NCI-H2081 treated with DMSO at 0.1 percent for 48 hours (cell line): ENCODE measurements at places on chromosomes 5 and 9.
A peak's percentile ranks its signal among the peaks of the same experiment; 100 is the strongest.

DNA sequence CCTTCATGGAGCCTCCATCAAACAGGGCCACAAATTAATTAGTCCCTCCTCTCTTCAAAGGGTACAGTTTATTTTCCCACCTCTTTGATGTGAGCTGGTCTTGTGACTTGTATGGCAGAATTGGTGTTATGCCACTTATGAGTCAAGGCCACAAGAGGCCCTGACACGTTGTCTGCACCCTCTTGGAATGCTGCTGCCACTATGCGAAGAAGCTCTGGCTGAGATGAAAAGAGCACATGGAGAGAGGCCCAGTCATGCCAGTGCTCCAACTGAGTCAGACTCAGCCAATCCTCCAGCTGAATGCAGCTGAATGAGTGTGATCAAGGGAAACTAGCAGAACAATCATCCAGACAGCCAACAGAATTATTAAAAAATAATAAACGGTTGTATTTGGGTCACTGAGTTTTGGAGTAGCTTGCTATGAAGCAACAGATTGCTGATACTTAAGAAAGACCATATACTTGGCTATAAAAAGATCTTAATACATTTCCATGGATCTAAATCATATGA lies 128.3 kb downstream of the MARCHF11 start:
- DNase-seq: no peak

DNA sequence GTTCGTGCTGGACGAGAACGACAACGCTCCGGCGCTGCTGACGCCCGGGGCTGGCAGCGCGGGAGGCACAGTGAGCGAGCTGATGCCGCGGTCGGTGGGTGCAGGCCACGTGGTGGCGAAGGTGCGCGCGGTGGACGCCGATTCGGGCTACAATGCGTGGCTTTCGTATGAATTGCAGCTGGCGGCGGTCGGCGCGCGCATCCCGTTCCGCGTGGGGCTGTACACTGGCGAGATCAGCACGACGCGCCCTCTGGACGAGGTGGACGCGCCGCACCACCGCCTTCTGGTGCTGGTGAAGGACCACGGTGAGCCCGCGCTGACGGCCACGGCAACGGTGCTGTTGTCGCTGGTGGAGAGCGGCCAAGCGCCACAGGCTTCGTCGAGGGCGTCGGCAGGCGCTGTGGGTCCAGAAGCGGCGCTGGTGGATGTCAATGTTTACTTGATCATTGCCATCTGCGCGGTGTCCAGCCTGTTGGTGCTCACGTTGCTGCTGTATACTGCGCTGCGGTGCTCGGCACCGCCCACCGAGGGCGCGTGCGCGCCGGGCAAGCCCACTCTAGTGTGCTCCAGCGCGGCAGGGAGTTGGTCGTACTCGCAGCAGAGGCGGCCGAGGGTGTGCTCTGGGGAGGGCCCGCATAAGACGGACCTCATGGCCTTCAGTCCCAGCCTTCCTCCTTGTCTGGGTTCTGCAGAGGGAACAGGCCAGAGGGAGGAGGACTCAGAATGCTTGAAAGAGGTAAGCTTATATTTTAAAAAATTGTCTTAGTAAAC lies 2.2 kb downstream of the PCDHA13 start:
- DNase-seq: no peak

- no peak for DNase-seq
These were observed at the start of gene ST6GALNAC6 for GRCh38 chr9:127899128-127899943. TSS of gene ST6GALNAC6 (minus strand) at chr9:127899603. CDS start at chr9:127897981, 1,622 bp downstream.

GRCh38 chr5:128920345-128921215 lies 44.7 kb upstream of the SLC27A6 start:
- no peak for DNase-seq

- DNase-seq: no peak
These were observed 51.5 kb upstream of the ADAMTSL1 start for GRCh38 chr9:18422296-18423036.

DNA sequence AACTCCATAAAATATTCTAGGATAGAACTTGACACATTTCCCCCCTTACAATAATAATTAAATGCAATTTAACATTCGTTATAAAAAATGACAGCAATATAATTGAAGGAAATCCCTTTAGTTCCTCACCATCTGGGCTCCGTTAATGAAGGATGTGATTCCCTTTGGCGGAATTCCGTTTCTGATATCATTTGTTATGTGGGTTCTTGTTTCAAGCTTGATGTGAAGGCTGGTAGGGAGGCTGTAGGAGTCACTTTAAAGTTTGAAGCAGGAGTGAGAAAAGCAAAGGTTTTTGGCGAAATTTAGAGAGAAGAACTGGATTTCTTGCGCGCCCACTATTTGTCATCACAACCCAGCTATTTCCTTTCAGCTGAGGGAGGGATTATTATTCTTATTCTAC lies 4.0 kb downstream of the RGS7BP start:
- no peak for DNase-seq

DNA sequence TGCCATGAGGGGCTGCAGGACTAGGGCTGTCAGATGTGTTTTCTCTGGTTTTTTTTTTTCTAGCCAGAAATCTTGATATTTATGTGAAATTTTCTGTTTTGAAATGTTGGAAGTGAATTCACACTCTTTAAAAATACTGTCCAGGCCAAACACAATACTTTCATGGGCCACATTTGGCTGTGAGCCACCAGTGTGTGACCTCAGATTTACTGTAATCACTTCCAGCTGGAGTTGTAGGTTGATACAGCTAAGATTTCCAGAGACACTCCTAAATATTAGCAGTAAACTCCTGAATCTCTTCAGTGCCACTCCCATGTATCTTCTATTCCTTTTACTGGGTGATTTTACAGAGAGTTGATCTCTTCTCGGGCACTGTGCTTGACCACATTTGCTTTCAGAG lies 92.2 kb upstream of the CKMT2 start:
- DNase-seq: no peak

DNA sequence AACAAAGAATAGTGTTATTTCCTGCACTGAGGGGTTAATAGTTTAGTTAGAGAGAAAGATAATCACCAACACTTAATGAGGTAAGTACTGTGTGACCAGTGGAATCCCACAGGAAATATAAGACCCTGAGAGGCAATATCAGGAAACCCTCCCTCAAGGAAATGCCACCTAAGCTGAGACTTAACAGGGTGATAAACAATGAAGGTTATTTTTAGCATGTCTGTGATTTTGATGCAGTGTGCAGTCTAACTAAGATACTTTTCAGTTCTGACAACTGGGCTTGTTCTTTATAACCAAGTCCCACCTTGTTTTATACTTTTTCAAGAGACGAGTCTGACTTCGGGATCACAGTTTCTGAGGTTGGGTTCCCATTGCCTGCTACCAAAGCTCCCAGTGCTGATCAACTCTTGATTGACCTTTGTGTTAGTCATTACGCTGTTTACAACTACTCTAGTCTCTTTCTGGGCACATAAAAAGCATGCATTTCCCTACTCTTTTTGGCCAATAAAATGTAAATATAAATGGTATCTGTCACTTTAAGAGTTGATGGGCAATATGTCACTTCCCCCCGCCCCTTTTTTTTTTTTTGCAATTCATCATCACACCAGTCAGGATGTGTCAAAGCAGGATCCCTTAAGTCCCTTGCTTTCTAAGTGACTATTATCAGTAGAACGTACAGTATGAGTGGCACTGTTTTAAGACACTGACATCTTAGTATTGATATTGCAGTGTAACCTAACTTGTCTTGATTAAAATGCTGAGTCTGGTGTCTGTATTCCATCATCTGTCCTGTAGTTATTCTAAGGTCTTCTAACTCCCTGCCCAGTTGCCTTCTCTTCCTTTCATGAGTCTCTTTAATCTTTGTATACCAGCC lies 31.4 kb downstream of the C6 start:
- no peak for DNase-seq

GRCh38 chr9:130426467-130426773 lies 18.3 kb upstream of the ASS1 start:
- no peak for DNase-seq

DNA sequence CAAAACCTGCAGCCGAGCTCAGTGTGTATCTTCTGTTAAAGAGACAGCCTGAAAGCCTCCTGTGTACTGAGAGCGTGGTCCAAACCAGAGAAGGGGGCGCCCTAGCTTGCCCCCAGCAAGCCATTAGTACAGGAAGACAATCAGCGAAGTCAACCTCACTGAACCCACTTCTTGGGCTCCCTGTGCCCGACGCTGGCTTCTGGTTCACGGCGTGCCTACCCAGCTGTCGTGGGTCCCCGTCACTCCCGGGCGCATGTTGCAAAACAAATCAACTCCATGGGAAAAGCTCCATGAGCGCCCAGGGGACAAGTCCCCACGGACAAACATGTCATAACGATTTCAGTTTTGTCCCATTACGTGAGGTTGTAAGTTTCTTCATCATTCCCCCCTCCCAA lies 326.9 kb downstream of the SH3GL2 start:
- DNase-seq: no peak

- no peak for DNase-seq
These were observed 211.0 kb downstream of the ADCY2 start for GRCh38 chr5:7606840-7607465.

GRCh38 chr5:146620031-146620668 lies 104.2 kb upstream of the GPR151 start:
- no peak for DNase-seq

DNA sequence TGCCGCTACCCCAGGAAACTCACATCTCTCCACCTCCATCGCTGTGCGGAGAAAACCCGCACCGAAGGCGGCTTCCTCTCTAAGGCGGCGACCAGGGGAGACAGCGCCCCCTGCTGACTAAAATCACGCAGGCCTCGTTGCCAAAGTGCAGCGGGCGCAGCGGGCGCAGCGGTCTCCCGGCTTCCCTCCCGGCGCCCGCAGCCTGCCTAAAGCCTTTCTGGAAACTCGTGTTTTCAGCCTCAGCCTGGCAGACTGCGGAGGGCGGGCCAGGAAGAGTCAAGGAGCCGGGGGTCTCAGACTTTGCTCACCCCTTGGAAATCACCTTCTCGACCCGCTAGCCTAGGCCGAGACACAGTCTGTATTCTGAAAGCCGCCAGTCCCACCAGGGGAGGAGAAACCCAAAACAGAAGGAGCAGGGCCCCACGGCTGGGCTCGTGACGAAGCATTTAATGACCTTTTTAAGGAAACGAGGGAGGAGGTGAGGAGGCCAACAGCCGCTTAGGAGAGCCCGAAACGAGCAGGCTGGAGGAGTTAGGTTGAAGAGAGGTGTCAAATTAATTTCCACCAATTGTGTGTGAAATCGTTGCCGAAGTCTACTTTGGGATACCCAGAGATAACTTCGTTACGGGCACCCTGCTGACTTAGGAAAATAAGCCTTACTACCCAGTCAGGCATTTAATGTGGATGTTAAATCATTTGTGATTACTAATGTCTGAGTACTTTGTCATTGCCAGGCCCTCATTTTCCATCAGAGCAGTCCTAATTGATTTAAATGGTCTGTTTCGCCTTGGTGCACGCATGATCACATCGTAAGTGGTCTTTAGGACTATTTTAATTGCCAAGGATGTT lies 7.3 kb upstream of the FOXB2 start:
- DNase-seq: no peak

DNA sequence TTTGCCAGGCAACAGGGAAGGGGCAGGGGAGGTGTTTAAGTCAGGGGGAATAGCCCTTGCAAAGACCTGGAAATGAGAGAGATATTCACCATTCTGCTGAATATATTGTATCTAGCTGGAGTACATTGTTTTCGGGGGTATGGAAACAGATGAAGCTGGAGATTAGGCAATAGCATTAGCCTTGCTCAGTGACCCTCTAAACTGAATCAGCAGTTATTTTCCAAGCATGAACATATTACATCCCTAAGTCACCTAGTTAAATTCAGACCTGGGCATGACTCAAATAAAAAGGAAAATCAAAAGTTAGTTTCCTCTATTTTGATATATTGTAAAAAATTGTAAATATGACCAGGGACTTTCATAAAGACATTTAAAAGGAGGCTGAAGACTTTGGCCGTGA lies 544.6 kb upstream of the TRPC7 start:
- no peak for DNase-seq

DNA sequence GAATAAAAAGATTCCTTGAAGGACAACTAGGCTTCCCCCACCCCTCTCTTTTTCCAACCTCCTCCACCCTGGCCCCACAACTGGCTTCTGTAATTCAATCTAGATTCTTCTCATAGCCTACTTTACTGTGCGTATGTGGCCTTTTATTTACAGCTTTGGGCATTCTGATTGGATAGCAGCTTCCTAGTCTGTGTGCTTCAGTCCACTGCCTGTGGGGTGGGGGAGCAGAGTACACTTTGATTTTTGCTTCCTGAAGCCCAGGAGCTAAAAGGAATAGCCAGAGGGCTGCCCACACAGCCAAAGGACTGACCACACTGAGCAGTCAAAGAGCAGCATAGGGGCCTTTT lies 30.4 kb downstream of the RUSC2 start:
- no peak for DNase-seq

- no peak for DNase-seq
These were observed 1.7 kb upstream of the SLC9A3 start for GRCh38 chr5:525916-526315.

- peak; percentile 28 for DNase-seq
These were observed at the start of gene FAM120A for GRCh38 chr9:93450945-93451815. TSS of gene FAM120A (plus strand) at chr9:93451685. CDS start at chr9:93451916, 231 bp downstream.

DNA sequence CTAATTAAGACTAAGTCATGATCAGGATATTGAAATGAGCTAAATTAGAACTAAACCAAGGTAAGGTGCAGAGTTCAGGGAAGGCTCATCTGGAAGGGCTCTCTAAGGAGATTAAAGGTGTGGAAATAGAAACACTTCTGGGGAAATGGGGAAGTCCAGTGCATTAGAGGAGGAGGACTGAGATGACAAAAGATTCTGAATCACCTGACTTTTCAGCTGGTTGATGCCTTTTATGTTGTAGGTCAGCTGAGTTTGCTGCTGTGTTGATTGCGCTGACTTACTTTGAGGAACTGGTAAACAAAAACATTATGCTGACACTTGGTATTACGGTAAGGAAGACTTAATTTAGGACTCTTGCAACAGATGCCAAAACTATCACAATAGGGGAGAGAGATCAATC lies 23.8 kb downstream of the IFNA5 start:
- DNase-seq: no peak

GRCh38 chr9:137303893-137304382 lies 1.9 kb upstream of the NRARP start:
- DNase-seq: no peak

DNA sequence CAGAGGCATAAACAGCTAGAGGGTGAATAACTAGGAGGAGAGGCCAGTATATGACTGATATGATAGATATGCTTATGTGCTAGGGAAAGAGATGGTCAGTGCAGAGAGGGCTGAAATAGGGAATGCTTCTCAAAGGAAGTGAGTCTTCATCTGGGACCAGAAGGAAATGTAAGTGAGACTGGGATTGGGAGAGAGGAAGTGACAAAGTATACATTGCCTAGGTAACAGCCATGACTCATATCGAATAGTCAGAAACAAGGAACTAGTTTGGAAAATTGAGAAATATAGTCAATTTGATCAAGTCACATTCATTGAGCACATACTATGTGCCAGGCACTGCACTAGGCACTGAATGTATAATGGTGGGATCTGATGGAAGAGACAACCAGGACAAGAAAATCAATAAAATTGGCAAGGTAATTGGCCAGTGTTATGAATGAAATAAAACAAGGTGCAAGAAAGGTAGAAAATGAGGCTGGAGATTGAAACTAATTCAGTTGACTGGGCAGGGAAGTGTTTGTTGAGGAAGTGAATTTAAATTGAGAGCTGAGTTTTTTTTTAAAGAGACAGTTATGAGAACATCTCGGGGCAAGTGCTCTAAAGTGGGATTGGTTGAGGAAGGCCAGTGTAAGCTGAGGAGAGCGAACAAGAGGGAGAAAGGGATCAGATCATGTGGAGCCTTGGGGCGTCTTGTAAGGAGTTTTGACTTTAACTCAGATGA lies 4.3 kb downstream of the ERAP2 start:
- no peak for DNase-seq
